ENCODE measurements at places on chromosomes 7 and 10.

DNA sequence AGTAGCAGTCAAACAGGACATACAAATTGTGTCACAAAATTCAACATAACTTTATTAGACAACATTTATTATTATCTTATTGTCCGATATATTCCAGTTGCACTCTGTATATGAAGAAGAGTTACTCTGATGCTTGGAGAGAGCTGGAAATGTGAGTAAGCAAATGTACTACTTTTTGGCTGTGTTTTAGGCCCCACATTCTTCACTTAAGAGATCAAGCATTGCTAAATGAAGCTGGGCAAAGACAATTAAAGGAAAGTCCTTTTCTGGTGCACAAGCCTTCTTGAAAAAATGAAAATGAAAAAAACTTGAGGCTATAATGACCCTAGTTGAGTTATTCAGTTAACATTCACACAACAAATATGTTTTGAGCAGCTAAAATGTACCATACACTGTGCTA, 26.1 kb downstream of the MYPN start:
- no peak for DNase-seq

- DNase-seq = no peak
Observed at GRCh38 chr10:129707406-129708388, 240.7 kb downstream of the MGMT start.

- DNase-seq = no peak
Observed at GRCh38 chr7:36391436-36392198, 2.0 kb downstream of the ANLN start.

GRCh38 chr7:68676813-68677535, 921.3 kb upstream of the AUTS2 start:
- DNase-seq = no peak

DNA sequence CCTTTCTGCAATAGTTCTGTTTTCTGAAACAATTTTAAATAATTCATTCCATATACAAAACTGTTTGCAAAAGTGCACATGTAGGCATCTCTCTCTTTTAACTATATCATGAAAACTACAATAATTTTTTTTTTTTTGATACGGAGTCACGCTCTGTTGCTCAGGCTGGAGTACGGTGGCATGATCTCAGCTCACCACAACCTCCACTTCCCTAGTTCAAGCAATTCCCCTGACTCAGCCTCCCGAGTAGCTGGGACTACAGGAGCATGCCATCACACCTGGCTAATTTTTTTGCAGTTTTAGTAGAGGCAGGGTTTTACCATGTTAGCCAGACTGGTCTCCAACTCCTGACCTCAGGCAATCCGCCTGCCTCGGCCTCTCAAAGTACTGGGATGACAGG, 44.0 kb upstream of the SEMA3A start:
- no peak for DNase-seq

- no peak for DNase-seq
Observed at GRCh38 chr10:62087329-62087728, 181.3 kb downstream of the RTKN2 start.

GRCh38 chr10:44439239-44439957, 54.5 kb upstream of the CXCL12 start:
- no peak for DNase-seq

GRCh38 chr7:111982804-111983203, 223.4 kb downstream of the DOCK4 start:
- DNase-seq = no peak

DNA sequence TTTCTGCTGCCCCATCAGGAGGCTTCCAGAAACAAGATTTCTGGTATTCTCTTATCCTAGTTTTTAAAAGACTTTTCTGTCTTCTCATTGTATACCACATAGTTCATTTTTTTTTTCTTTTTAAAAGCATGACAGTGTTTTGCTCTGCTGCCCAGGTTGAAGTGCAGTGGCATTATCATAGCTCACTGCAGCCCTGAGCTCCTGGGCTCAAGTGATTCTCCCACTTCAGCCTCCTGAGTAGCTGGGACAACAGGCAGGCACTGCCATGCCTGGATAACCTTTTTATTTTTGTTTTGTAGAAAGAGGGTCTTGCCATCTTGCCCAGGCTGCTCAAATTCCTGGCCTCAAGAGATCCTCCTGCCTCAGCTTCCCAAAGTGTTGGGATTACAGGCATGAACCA, 757.6 kb downstream of the MAGI2 start:
- DNase-seq = no peak

DNA sequence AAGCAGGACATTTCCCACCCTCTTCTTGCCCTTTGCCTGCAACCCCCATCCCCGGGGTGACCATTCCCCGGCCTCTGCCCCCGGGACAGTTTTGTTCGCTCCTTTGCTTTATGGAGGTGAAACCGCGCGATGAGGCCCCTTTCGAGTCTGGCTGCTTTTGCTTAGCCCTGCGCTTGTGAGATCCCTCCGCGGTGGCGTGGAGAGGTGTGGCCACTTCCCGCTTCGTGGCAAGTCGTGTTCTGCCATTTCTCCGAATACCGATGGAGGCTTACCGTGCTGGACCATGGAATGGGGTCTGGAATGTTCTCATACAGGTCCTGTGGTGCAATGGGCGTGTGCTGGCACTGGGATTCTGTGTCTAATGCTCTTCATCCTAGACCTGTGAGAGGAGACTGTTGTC, 106.7 kb downstream of the LHPP start:
- no peak for DNase-seq

DNA sequence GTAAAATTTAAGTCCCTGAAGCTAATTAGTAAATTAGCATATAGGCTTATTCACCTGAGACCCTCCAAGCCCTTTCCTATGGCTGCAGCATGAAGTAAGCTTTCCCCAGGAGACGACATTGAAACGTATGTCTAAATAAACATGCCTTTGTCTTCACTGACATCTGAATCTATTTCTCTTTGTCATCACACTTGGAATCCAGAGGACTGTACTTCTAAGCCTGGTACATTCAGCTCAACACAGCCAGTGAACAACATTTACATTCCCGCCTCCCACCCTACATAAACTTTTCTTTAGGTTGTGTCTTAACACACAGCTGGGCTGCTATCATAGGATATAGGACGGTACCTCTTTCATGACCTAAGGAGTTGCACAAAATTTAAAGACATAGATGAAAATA, 414.4 kb downstream of the SFMBT2 start:
- no peak for DNase-seq

DNA sequence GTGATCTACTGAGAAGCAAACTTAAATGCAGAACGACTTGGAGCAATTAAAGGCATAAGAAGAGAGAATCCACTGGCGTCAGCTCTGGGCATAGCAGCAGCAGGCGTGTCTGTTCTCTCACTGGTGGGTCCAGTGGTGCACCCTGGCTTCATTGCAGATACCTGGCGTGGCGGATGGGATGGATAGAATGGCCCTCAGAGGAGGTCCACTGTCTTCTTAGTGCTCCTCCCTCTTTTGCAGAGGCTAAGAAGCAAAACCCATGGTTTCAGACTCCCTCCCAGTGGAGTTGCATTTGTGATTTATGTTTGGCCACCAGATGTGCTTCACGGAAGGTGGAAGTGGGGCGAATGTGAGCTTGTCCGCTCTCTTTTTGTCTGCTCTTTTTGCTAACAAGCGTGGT, 28.4 kb upstream of the PRKAG2 start:
- DNase-seq = no peak

Data from activated naive CD4-positive, alpha-beta T cell (primary cell).